ENCODE measurements at places on chromosomes 16 and 17. TPM values are rescaled to one million over a fixed set of nuclear protein-coding genes. Genes with fewer than 3 reads are reported as not detected.

DPEP3 gene
- total RNA-seq: not detected

KRTAP2-2 gene
- not detected for total RNA-seq

MPV17L gene
- 1.3 TPM for total RNA-seq

IRF8 gene
- total RNA-seq: not detected

DNA sequence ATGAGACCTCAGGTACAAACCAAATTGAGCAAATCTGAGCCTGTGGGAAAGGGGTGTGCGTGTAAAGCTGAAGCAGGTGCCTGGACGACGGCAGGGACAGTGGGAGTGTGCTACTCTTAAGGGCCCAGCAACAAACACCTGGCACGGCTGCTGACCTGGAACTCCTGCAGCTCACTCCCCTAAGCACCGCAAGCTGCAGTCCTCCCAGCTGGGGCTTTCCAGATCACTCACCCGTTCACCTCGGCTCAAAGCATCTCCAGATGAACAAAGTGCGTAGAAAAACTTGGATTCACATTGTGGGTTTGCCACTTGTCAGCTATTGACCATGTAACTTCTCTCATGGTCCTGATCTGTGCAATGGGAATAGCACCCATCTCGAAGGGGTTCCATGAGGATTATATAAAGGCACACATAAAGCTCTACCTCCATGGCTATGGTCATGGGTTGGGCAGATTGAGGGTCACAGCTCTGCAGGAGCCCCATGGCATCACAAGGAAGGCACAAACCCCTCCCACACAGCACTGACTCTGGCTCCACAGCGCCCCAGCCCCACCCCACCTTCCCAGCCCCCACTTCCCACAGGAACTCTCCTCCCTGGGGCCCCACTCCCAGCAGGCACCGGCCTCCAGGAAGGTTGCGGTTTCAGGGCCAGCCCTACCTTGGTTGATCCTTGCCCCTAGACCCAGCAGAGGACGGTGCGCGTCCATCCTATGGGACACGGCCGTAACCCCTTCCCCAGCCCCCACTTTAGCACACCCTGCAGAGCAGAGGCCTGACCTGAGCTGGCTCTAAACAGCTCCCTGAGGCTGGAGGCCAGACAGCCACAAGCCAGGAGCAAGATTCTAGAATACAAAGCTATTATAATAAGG, 21.9 kb downstream of the ST3GAL2 start:
- H3K27me3 ChIP-seq: no peaks in the 10 kb centered on the region
- H3K4me3 ChIP-seq: no peak overlapping the region
- H3K36me3 ChIP-seq: peaks cover 5% of the 10 kb centered on the region
- H3K27ac ChIP-seq: no peak overlapping the region

GRCh38 chr16:4093495-4094126, 22.6 kb downstream of the ADCY9 start:
- H3K27me3 ChIP-seq: no peaks in the 10 kb centered on the region
- H3K36me3 ChIP-seq: no peaks in the 10 kb centered on the region
- peaks cover 52% of the 10 kb centered on the region for H3K4me1 ChIP-seq
- H3K4me3 ChIP-seq: no peak overlapping the region

DNA sequence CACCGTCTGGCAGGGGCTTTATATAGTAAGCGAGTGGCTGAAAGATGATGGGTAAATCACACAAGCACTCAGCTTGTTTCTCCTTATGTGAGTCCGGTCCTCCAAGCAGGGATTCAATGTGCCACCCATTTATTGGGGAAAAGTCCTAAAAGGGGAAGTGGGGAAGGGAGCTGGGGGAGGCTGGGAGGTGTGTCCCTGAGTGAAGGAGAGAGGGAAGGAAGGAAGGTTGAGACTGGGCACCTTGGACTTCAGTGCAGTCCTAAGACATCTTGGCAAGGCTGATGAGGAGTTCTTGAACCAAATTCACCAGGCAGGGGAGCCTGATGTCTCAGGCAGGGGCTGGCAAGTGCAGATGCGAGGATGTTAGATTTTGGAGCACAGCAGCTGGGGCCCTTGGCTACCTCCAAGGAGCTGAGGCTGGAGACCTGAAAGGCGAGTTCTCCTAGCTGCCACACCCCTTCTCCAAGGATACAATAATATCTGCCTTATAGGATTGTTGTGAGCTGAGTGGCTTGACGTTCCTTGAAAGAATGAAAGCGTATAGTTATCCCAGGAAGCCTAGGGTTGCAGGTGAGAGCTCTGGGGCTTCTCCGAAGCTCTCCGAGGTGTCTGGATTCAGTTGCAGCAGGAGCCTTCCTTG, 23.0 kb upstream of the CYLD start:
- no peaks in the 10 kb centered on the region for H3K4me1 ChIP-seq
- no peak for DNase-seq
- peaks cover 7% of the 10 kb centered on the region for H3K27me3 ChIP-seq
- H3K36me3 ChIP-seq: no peaks in the 10 kb centered on the region
- no peak overlapping the region for H3K27ac ChIP-seq
- no peak overlapping the region for H3K4me3 ChIP-seq

GRCh38 chr16:11736903-11737302, 5.8 kb downstream of the TXNDC11 start:
- no peaks in the 10 kb centered on the region for H3K27me3 ChIP-seq
- H3K27ac ChIP-seq: no peak overlapping the region
- no peak overlapping the region for H3K4me3 ChIP-seq
- peaks cover 25% of the 10 kb centered on the region for H3K36me3 ChIP-seq
- H3K4me1 ChIP-seq: peaks cover 43% of the 10 kb centered on the region

- no peak overlapping the region for H3K27ac ChIP-seq
- peaks cover 2% of the 10 kb centered on the region for H3K4me1 ChIP-seq
- H3K36me3 ChIP-seq: no peaks in the 10 kb centered on the region
- peaks cover 51% of the 10 kb centered on the region for H3K27me3 ChIP-seq
Observed at GRCh38 chr17:66835476-66835875, 559 bp downstream of the CACNG5 start.

DNA sequence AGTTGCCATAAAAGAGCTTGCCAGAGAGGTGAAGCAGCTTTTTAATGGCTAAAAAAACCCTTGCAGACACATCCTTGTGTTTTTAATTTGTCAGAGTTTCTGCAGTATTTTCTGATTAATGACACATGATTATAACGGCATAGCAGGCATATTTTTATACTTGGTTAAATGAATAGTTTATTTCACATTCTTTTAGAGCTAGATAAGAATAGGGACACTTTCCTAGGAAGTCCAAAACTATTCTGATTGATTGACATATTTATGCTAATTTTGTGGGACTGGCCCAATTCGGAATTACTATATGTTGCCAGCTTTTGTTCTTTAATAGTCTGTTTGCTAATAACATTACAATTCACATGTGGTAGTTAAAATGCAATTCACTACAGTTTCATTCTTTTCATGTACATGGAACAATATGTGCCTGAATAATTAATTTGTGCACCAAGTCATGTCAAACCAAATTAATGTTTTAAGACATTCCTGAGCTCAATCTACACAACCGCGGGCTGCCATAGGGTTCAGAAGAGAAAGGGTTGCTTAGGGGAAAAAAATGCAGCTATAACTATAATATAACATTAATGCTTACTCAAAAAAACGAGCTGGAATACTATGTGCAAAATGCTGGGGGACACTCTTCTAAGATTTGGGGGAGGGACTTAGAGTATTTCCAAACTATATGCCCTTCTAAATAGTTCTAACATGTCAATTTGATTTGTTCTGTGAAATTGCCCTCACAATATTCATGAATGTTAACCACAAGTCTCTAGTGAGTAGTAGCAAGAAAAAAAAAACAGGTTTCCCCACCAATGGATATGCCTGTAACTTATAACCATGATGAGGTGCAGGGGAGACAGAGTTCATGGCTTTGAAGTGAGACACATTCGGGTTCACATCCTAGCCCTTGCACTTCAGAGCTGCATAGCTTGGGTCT, 305.4 kb downstream of the CEP112 start:
- no peak overlapping the region for H3K4me3 ChIP-seq
- no peaks in the 10 kb centered on the region for H3K27me3 ChIP-seq
- H3K27ac ChIP-seq: no peak overlapping the region
- DNase-seq: no peak

GRCh38 chr17:5678171-5678570, 93.9 kb upstream of the NLRP1 start:
- H3K27ac ChIP-seq: no peak overlapping the region
- H3K27me3 ChIP-seq: peaks cover 7% of the 10 kb centered on the region
- no peak for DNase-seq
- no peaks in the 10 kb centered on the region for H3K4me1 ChIP-seq

DNA sequence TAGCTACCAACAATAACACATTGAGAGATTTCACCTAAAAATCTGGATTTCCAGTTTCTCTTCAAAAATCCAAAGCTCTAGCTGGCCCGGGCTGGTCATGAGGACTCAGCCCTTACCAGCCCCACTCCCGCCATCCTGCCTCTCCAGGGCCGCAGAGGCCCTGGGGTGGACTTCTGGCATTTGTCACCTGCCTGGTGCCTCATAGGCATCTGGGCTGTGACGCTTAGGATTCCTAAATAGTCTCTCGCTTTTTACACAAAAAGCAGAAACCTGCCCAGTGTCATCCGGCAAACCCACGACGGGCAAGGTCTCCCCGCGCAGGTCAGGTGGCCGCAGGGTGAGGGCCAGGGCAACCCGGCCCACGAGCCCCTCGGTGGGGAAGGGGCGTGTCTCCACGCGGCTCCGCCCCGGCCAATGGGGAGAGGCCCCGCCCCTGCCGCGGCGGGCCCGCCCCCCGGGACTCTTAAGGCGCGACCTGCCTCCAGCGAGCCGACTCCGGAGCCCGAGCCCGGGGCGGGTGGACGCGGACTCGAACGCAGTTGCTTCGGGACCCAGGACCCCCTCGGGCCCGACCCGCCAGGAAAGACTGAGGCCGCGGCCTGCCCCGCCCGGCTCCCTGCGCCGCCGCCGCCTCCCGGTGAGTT, at the start of gene VASN:
TSS of gene VASN (plus strand) at position 492 of the 644 bp plus-strand sequence. CDS start 9,030 bp downstream, outside the sequence.
- peak; percentile 93 for DNase-seq
- peaks cover 55% of the 10 kb centered on the region for H3K4me1 ChIP-seq
- no peaks in the 10 kb centered on the region for H3K27me3 ChIP-seq
- peak within 1 kb of the TSS; percentile 89 for H3K27ac ChIP-seq
- H3K4me3 ChIP-seq: peak within 1 kb of the TSS; percentile 89

- no peaks in the 10 kb centered on the region for H3K36me3 ChIP-seq
- DNase-seq: no peak
- H3K4me3 ChIP-seq: no peak overlapping the region
- peaks cover 43% of the 10 kb centered on the region for H3K27me3 ChIP-seq
Observed at GRCh38 chr17:17370711-17371110, 67.5 kb downstream of the NT5M start.

DNA sequence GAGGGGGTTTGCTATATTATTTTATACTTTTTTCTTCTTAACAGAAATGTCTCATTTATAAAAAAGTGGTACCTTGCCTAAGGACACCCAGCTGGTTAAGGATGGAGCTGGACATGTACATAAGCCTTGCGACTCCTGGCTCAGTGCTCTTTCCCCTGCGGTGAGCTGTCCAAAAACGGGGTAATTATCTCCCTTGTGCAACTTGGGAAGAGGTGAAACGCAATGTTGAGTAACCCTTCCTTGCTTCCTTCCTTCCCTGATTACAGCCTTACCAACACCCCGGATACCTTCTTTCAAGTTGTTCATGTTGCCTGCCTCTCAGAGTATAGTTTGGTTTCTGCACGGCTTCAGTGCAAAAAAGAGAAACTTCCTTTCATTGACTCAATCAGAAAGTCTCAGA, 94.1 kb upstream of the XYLT1 start:
- H3K27me3 ChIP-seq: no peaks in the 10 kb centered on the region
- H3K27ac ChIP-seq: no peak overlapping the region
- no peak for DNase-seq
- no peaks in the 10 kb centered on the region for H3K36me3 ChIP-seq
- no peaks in the 10 kb centered on the region for H3K4me1 ChIP-seq

GRCh38 chr16:86634292-86634691, 55.9 kb downstream of the FOXL1 start:
- H3K27me3 ChIP-seq: no peaks in the 10 kb centered on the region
- peaks cover 30% of the 10 kb centered on the region for H3K4me1 ChIP-seq
- H3K36me3 ChIP-seq: no peaks in the 10 kb centered on the region
- H3K4me3 ChIP-seq: no peak overlapping the region

DNA sequence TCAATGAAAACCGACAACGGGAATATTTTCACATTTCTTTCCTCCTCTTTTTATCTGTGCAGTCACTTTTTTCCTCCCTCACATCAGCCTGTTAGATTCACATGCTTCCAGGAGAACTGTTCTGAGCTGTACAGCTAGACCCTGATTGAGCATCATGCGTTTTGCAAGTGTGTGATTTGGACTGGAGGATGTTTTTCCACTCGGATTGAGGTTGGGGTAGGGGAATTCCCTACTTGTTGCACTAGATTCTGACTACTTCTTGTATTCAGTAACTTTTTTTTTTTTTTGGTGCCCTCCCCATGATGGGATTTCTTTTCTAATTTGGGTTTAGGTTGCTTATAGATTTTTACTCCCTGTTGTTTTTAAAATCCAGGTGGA, 4.8 kb downstream of the MSI2 start:
- no peak for DNase-seq
- H3K4me1 ChIP-seq: peaks cover 28% of the 10 kb centered on the region
- no peak overlapping the region for H3K4me3 ChIP-seq
- peaks cover 35% of the 10 kb centered on the region for H3K36me3 ChIP-seq

GRCh38 chr16:79182616-79183015, 417.9 kb downstream of the MAF start:
- no peak overlapping the region for H3K27ac ChIP-seq
- no peak for DNase-seq
- H3K27me3 ChIP-seq: no peaks in the 10 kb centered on the region

- DNase-seq: no peak
- H3K36me3 ChIP-seq: peaks cover 43% of the 10 kb centered on the region
- no peak overlapping the region for H3K27ac ChIP-seq
- no peak overlapping the region for H3K4me3 ChIP-seq
- H3K27me3 ChIP-seq: no peaks in the 10 kb centered on the region
Observed at GRCh38 chr17:31226373-31226772, 70.7 kb downstream of the OMG start.

GRCh38 chr16:68733570-68733969, 3.5 kb upstream of the CDH1 start:
- no peak for DNase-seq
- H3K4me1 ChIP-seq: peaks cover 25% of the 10 kb centered on the region
- peaks cover 19% of the 10 kb centered on the region for H3K27me3 ChIP-seq
- no peak overlapping the region for H3K4me3 ChIP-seq
- no peaks in the 10 kb centered on the region for H3K36me3 ChIP-seq

DNA sequence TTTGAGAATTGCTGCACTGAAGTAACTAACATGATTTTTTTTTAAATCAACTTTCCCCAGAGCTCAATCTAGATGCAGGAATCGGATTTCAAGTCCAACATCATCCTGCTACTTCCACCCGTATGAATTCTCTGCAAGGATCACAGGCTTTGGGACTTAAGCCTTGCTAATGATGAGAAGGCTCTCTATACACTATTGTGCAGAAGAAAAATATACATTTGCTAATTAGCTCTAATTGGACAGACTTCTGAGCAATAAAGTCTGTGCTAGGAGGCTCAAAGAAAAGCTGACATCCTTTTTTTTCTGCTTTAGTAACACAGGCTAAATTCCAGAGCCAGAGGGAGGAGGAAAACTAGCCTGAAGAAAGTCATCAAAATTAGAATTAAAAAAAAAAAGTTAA, 433.6 kb downstream of the PMP22 start:
- no peak overlapping the region for H3K27ac ChIP-seq
- no peak for DNase-seq
- no peak overlapping the region for H3K4me3 ChIP-seq
- H3K36me3 ChIP-seq: peaks cover 2% of the 10 kb centered on the region
